Effector CD4-positive, alpha-beta T cell (primary cell): ENCODE measurements at places on chromosomes 7 and 10.

DNA sequence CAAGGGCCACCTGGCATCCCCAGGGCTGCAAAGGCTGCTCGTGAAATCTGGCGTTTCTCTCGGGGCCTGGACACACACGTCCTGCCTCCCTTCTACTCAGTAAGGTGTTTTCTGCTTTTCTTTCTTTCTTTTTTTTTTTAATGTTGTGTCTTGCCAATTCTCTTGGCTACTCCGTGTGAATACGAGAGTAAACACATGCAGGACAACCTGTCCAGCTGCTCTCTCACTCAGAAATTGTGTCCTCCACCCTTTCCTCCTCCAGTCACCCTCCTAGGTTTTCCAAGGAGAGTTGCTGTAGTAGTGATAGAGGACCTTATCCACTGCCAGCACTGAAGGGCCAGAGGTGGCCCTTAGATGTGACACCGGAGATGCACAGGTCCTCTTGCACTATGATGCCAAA, 858 bp upstream of the TEX36 start:
- DNase-seq: no peak

DNA sequence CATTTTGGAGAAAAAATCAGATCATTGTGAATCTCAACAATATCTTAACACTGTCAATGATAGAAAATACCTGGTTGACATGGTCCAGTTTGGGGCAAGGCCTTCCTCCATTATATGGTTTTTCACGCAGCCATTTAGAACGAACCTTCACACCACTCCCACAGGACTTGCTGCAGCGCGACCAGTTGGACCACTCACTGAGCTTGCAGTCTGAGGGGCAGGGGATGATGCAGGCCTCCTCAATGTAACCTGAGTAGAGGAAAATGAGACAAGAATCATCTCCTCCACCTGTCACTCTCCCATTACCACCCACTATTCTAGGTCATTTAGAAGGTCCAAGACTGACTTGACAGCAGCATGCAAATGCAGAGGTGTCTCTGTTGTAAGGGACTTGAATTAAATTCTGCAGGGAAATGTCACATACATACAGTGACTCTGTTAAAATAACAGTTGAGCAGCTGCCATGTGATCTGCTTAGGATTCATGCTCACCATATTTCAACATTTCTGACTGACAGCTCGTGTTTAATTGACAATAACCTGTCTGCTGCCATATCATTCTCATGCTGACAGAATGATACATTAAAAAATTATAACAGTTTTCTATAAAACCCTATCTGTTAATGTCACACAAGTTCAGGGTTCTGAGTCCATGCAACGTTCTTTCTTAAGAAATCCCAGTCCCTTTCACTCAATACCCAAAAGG, 403.0 kb downstream of the THSD7A start:
- DNase-seq: no peak

DNA sequence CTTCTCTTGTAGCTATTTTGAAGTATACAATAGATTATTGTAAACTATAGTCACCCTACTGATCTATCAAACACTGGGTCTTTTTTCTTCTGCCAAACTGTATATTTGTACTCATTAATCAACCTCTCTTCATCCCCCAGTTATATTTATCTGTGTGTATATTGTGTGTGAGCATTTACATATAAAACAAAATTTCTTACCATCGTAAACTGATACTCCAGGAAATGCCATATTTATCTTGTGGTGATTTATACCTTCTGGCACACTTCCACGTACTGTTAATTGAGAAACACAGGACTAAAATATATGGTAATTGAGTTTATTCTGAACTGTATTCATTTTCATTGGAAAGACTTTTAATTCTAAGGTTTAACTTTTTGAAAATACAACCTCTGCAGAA, 18.9 kb downstream of the ANLN start:
- DNase-seq: no peak

GRCh38 chr7:95980167-95980566, 207.8 kb downstream of the DYNC1I1 start:
- no peak for DNase-seq

- DNase-seq: no peak
Observed at GRCh38 chr7:52163311-52163710, 846.7 kb upstream of the COBL start.

GRCh38 chr10:132143162-132143561, 43.6 kb upstream of the DPYSL4 start:
- DNase-seq: no peak

GRCh38 chr7:131183611-131184119, 144.0 kb upstream of the MKLN1 start:
- DNase-seq: peak; percentile 8

DNA sequence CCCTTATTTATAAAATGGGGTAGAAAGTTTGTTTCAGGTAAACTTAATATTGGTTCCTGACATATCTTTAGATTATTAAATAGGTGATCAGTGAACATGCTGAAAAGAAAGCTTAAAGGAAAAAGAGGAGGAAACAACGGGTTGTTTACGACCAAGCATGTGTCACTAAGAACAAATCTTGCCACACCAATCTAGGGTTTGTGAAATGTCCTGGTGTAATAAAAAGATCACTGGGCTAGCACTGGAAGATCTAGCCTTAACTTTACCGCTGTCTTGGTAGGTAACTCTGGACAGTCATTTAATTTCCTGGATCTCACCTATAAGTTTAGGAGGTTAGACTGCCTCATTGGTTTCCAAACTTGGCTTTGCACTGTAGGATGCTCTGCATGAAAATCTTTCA, 19.0 kb downstream of the VPS26A start:
- DNase-seq: no peak

- DNase-seq: no peak
Observed at GRCh38 chr7:48165157-48165556, 6.1 kb upstream of the ABCA13 start.

GRCh38 chr7:26375726-26376174, 84.1 kb downstream of the SNX10 start:
- no peak for DNase-seq

GRCh38 chr10:110460111-110460809, 37.4 kb upstream of the DUSP5 start:
- DNase-seq: peak; percentile 4

- DNase-seq: no peak
Observed at GRCh38 chr7:137774793-137775201, 72.0 kb downstream of the DGKI start.

DNA sequence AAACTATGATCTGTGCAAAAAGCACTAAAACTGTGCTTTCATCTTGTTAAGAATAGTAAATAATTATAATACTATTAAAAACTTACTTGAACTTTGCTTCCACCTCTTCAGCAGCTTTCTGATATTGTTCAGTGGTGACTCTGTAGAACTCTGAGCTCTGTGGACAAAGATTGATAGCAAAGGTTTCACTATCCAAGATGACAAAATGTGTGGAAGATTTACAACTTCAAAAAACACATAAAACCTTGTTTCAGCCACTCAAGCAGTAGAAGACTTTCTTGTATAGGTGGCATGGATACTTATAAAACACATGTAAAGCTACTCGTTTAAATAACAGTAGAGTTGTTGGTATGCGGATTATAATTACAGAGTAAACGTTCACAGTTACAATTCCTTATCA, 243.6 kb downstream of the CHCHD3 start:
- no peak for DNase-seq

- no peak for DNase-seq
Observed at GRCh38 chr7:298743-299142, 8.8 kb downstream of the FOXL3 start.

- no peak for DNase-seq
Observed at GRCh38 chr10:128268015-128268722, 141.9 kb upstream of the MKI67 start.

DNA sequence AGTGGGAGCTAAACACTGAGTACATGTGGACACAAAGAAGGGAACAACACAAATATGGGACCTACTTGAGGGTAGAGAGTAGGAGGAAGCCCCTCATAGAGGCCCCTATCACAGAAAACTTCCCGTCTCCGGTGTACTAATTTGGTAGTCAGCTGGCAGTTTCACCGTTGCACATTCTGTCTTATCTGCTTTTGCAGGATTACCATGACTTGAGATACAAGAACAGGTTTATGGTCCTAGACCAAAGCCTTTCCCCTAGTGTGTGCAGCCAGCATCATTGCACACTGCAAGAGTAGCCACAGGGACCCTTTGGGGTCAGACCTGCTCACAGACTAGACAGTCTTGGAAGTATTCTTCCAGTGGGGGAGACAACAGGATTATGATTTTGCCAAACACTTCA, 5.9 kb upstream of the IFIT1B start:
- no peak for DNase-seq

DNA sequence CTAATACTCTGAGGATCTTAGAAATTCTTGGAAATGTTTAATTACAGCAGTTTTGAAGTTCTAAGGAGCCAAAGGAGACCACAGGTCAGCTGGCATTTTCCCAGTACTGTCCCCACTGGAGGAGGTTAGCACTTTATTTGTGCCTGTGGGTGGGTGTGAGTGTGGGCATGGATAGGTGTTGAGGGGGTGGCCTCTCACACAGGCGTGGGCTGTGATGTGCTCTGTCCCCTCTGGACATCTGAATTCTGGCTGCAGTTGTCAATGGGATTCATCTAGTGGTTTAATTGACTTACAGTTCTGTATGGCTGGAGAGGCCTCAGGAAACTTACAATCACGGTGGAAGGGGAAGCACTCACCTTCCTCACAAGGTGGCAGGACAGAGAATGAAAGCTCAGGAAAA, 135.4 kb upstream of the NAMPT start:
- DNase-seq: no peak

DNA sequence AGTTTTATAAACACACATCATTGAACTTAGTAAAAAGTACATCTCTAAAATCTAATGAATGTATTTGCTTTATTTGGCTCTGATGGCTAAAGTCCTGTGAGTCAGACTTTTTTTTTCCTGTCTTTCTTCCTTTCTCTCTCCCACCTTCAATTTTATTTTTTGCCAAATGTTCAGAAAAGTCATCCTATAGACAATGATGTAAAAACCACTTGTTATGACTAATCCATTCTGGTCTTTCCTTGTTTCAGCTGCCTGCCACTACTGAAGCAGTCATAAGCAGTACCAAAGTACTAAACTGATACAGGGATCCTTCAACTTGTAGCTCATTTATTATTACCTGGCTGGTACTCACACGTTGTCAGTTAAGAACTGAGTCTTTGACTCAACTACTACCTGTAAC, 23.9 kb downstream of the HECTD2 start:
- no peak for DNase-seq

GRCh38 chr10:77417359-77417758, 220.2 kb downstream of the KCNMA1 start:
- DNase-seq: no peak

DNA sequence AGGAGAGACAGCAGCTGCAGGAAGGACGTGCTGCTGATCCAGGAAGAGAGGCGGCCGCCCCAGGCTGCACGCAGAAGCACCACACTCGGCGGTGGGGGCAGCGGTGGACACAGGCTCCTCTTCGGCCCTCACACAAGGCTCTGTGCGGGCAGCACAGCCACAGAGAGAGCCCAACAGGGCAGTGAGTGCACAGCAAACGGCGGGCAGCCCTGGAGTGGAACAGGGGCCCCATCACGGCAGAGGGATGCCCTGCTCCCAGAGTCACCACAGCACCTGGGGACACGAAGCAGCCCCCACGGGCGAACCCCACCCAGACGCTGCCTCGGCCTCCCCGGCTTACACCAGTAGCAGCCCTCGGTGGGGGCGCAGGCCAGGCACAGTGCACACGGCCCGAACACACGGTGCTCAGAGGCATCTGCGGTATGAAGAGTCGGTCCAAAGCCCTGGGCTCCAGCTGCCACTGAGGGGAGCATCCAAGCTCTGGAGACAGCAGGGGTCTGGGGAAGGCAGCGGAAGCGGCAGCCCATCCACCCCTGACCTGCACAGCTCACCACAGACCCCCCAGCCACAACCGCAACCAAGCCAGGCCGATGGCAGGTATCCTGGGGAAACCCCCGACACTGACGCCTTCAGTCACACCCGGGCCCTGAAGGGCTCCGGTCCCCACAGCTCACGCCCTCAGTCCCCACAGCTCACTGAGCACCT, 16.8 kb downstream of the NUDT1 start:
- DNase-seq: no peak

GRCh38 chr10:73971636-73972354, 26.1 kb upstream of the VCL start:
- DNase-seq: no peak

GRCh38 chr10:117334926-117335325, 40.3 kb downstream of the PDZD8 start:
- no peak for DNase-seq

DNA sequence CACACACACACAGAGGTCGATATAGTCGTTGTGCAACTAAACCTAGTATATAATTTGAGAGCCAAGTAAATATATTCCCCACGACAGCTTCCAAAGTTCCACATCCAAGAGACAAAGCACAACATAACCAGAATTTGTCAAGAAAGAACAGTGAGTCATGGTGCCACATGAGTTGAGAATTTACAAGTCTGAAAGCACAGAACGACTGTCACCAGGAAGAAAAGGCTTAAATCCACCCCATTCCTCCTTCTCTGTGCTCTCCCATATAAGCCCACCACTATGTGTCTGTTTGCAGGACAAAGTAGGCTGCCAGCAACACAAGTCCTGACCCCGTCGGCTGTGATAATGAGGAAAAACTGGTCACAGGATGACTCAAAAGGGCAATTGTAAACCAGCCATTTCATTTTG, 32.8 kb downstream of the GSAP start:
- DNase-seq: no peak

DNA sequence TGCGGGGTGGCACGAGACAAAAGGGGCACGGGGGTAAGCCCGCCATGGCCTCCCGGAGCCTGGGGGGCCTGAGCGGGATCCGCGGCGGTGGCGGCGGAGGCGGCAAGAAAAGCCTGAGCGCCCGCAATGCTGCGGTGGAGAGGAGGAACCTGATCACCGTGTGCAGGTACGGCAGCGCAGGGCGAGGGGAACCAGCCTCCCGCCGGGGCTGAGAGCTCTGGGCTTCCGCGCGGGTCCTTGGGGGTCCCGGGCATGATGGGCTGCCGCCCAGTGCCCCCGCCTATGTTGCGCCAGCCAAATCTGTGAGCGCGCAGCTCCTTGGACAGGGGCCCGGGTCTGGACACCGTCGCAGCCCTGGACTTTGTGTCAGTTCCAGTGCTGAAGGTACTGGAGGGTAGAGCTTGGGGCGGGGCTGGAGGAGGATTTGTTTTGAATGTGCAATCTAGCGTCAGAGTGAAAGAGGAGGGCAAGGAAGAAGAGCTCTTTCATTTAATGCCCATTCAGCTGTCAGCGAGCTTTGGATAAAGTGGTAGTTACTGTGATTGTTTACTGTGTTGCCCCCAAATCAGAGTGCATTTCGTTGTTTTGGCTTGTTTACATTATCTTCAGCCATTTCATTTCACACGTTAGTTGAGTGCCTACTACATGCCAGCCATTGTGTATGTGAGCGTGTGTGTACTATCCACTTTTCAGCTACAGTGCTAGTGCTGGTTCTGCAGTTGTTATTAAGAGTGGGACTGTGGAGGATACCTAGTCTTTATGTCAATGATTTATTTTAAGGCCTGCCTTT, 777 bp downstream of the RUNDC3B start:
- DNase-seq: peak; percentile 3
